Mammary microvascular endothelial cell (primary cell): ENCODE measurements at places on chromosomes 11 and 22. TPM values are rescaled to one million over a fixed set of nuclear protein-coding genes. Genes with fewer than 3 reads are reported as not detected.

The VPREB3 gene
- not detected in 2 replicates for total RNA-seq

The APOC3 gene
- not detected in 2 replicates for total RNA-seq

The CYTH4 gene
- total RNA-seq, result 0.34 and 0.40 TPM in 2 replicates

The IRAG1 gene
- total RNA-seq, result 0.27 and 0.30 TPM in 2 replicates

The TPBGL gene
- not detected in 2 replicates for total RNA-seq

The AQP11 gene
- 0.20 and 0.33 TPM in 2 replicates for total RNA-seq
